ENCODE measurements at places on chromosomes 13 and 19. TPM values are rescaled to one million over a fixed set of nuclear protein-coding genes. Genes with fewer than 3 reads are reported as not detected.

The GPR4 gene
- 0.36 TPM for total RNA-seq

The IL27RA gene
- total RNA-seq, result 1.1 TPM

The CD70 gene
- total RNA-seq, result not detected

The ZNF69 gene
- total RNA-seq, result 31.5 TPM

The LENG1 gene
- total RNA-seq, result 3.4 TPM

The ETV2 gene
- total RNA-seq, result 0.54 TPM

The CEACAM3 gene
- total RNA-seq, result not detected

The KLK15 gene
- not detected for total RNA-seq

The ZNF260 gene
- 53.4 TPM for total RNA-seq

The IL17D gene
- total RNA-seq, result 8.5 TPM

The ZNF444 gene
- 10.0 TPM for total RNA-seq

The ZNF285 gene
- 21.1 TPM for total RNA-seq

The LMTK3 gene
- 7.0 TPM for total RNA-seq

The FCAR gene
- total RNA-seq, result 0.54 TPM

The ESD gene
- total RNA-seq, result 89.8 TPM

The ZNF844 gene
- 20.6 TPM for total RNA-seq
